ENCODE measurements at places on chromosomes 16 and 17.

DNA sequence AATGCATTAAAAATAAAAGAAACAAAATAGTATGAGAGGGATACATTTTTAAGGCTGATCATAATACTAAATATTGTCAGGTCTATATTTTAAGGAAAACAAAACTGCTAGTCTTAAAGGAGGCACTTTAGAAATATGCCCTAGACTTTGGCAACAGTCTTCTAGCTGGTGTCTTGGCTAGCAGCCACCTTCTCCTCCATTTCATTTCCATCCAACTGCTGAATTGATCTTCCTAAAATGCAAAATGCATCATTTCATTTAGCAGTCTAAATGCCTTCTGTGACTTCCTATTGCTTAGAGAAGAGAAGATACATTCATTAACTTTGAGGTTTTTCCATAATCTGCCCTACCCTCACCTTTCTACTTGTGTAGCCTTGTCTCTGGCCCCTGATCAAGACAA is 1404.1 kb downstream of the CDH11 start:
- no peak for DNase-seq

GRCh38 chr17:3507869-3508268 is 32.1 kb downstream of the ASPA start:
- DNase-seq: no peak

DNA sequence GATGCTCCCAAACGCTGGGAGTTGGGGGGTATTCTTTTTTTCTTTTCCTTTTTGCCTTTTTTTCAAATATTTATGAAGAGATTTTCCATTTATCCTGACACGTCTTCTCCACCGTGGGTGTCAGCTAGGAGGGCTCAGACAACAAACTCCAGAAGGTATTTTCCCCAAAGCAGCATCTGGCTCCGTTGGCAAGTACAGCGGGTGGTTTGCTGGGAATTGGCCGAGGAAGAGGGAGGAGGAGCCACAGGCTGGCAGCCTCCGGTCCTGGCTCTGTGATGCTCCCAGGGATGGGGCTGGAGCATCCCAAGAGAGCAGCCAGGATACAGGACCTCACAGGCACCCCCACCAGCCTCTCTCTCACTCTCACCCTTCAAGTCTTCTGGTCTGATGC is 10.9 kb upstream of the CACNG4 start:
- no peak for DNase-seq

DNA sequence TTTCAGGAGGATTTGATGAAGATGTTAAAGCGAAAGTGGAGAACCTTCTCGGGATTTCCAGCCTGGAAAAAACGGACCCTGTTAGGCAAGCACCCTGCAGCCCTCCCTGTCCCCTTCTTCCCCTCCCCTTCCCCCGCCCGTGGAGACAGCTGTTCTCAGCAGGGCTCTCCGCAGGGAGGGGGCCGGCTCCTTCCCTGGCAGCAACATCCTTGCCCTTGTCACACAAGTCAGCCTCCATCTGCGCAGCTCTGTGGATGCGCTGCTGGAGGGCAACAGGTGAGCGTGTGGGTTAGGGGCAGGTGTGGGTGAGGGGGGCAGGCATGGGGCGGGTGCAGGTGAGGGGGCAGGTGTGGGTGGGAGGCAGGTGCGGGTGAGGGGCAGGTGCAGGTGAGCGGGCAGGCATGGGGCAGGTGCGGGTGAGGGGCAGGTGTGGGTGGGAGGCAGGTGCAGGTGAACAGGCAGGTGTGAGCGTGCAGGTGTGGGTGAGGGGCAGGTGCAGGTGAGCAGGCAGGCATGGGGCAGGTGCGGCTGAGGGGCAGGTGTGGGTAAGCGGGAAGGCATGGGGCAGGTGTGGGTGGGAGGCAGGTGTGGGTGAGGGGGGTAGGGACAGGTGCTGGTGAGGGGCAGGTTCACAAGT is 9.4 kb downstream of the CYBC1 start:
- DNase-seq: peak; percentile 83

DNA sequence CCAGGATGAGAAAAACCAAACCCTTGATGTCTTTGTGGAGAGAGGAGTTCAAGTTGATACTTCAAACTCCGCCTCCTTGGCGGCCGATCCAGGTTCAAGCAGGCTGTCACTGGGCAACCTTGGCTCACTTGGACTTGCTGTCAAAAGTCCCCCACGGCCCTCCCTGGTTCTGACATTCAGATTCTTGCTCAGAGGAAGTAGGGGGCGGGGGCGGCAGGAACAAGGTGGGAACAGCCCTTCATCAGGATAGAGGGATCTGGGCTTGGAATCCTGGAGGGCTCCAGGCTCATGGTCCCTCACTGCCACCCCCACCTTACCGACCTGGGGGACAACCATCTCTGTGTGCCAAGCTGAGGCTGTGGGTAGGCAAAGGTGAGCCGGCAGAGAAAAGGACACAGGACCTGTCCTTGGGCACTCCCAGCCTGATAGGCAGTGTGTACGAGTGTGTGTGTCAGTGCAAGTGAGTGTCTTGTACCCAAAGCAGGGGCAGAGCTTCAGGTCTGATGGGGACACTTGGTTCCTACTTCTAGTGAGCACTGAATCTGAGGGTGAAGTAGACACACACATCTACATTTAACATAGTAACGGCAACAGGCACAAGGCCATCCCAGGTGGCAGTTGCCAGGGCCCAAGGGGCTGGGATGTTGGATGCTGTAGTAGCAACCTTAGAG is 6.6 kb upstream of the TSPOAP1 start:
- DNase-seq: peak; percentile 83

GRCh38 chr17:39735882-39736281 is 1.9 kb upstream of the GRB7 start:
- DNase-seq: no peak

- no peak for DNase-seq
Observed at GRCh38 chr17:55303701-55304145, 39.0 kb downstream of the HLF start.

GRCh38 chr16:21694609-21695008 is 30.8 kb downstream of the OTOA start:
- no peak for DNase-seq

DNA sequence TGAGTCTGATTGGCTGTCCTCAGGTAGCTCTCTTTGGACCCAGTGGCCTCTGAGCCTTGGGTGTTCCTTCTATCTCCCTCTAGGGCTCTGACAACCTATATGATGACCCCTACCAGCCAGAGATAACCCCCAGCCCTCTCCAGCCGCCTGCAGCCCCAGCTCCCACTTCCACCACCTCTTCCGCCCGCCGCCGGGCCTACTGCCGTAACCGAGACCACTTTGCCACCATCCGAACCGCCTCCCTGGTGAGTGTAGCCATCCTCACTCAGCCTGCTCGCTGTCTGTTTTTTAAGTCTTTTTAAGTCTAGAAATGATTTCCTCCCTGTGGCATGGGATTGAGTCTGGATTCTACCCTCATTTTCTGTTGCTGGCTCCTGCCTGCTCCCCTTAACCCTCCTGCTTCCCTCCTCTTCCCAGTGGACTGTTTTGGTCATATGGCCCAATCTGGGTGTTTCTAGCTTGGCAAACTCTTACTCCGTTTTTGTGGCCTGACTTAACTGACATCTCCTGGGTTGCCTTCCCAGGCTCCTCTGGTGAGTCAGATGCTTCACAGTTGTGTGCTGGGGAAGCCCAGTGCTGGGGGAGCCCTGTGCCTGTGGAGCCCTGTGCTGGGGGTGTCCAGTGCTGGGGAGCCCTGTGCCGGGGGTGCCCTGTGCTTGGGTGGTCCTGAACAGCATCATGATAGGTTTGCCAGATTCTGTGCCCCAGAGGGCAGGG is 9.9 kb downstream of the TAOK2 start:
- peak; percentile 61 for DNase-seq

DNA sequence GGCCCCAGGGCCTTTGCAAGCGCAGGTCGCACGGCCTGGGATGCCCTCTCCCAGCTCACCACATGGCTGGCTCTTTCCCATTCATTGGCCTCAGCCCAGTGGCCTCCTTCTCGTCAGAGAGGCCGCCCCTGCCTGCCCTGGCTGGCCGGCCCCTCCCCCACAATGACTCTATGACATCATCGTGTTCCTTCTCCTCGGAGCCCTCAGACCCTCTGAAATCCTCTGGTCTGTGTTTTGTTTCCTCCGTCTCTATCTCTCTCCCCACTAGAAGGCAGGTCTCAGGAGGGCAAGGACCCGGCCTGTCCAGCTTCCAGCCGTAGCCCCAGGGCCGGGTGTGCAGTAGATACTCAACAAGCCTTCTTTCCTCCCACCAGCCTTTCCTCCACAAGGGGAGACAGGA is 164.8 kb upstream of the FOXF1 start:
- no peak for DNase-seq

DNA sequence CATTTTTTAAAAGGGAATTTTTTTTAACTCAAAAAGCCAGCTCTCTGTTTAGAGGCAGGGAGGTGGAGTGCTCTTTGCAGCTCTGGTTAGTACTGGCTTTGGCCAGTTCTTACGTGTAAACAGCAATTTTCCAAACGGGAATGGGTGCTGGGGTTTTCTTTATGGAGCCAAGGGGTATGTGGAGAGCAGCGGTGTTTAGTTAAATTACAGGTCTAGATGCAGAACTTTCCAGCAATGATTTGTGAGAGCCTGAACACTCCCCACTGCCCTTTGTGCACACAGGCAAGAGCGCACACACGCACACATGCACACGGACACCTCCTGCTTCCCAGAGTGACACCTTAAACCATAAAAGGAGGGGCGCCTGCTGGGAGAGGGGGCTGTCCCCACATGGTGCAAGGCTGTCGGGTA is 140.2 kb downstream of the MSI2 start:
- DNase-seq: no peak

- DNase-seq: peak; percentile 56
Observed at GRCh38 chr17:61406971-61407911, 7.6 kb downstream of the TBX2 start.

DNA sequence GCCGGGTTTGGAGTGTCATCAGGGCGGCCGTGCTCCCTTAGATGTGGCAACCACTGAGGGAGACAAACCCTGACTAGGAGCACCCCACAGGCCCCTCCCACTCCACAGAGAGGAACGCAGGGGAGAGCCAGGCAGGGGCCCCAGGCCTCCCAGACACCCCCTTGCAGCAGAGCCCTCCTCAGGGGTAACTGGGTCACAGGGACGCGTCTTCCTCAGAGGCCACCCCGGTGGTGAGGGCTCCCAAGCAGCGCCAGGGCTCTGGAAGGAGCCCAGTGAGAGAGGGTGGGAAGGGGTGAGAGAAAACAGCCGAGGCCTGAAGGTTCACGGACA is 11.4 kb downstream of the FSCN2 start:
- no peak for DNase-seq

DNA sequence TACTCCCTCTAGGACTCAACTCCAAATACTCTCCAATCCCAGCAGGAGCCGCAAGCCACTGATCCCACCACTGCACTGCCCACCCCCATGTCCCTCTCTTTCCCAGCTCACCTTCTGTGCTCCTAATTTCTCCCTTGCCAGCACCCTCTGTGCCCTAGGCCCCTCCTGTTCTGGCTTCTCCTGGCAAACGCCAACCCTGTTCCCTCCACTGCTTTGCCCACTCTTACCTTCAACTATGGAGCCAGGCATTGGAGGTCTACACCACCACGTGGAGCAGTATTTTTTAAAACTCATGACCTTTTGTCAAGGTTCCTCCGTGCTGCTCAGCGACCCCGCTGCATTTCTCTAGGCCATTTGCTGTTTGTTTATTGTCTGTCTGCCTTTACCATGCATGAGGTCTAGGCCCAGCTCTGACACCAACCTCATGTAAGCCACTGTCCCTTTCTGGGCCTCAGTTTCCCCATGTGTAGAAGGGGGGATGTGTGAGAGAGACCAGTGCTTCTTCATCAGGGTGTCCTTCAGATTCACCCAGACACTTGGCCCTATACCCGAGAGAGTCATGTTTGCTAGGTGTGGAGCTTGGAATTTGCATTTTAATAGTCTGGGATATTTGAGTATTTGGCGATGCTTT is 4.6 kb downstream of the CCDC102A start:
- DNase-seq: peak; percentile 61

- no peak for DNase-seq
Observed at GRCh38 chr17:41464682-41465081, 2.5 kb downstream of the KRT32 start.

DNA sequence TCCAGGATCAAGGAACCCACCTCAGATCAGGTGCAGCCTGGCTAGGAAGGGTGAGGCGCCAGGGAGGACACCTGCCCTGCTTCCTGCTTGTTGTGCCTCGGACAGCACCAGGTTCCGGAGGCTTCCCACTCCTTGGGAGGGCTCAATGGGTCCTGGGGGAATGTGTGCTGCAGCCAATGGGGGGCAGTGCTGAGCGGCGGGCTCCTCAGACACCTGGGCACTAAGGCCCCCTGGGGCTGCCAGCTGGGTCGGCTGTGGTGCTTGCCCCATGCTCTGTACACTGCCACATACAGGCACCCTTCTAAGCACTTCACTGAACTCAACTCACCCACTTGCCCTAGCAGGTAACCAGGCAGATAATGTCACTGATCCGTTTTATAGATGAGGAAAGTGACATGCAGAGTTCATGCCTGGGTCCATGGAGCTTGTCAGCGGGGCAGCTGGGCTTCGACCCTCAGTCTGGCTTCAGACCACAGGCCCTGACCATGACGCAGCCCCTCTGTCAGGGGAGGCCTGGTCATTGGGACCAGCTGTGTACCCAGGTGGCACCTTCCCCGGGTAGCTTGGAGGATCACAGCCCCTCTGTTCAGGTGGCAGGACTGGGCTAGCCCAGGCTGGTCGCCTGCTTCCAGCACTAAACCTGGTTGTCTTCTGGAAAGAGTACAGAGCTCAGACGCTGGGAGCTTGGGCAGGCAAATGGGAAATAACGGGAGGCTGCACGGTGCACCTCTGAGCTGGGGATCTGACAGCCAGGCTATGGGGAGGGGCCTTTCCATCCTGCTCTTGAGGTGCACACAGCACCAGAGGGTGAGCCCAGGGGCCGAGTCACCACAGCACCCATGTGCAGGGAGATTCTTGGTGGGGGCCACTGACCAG is 8.2 kb downstream of the FN3K start:
- no peak for DNase-seq

- no peak for DNase-seq
Observed at GRCh38 chr16:82220541-82220940, 50.5 kb upstream of the MPHOSPH6 start.

DNA sequence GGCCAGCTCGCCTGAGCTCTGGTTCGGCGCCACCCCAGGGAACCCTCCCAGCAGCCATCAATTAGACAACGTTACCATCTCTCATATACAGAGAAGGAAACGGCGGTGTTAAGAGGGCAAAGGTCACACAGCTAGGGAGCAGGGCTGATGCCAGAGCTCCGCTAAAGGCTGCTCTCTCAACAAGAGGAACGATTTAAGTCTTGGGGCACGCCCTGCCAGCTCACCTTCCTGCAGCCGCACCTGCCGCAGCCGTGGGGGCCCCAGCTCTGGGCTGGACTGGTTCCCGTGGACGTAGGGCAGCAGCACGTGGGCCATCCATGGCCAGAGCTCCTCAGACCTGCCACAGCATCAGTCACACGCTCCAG is 43.5 kb downstream of the PKD1 start:
- DNase-seq: no peak

GRCh38 chr17:73194514-73195222 is 1.8 kb downstream of the COG1 start:
- DNase-seq: no peak

All from spleen (tissue), 13 donors.